Activated T-cell treated with anti-CD3 and anti-CD28 coated beads, Interleukin-2, amount 50 U/mL, for 48 hours (primary cell): ENCODE measurements at places on chromosomes 16 and 17.

GRCh38 chr16:6957681-6958080 is 375.0 kb upstream of the RBFOX1 start:
- DNase-seq: no peak

DNA sequence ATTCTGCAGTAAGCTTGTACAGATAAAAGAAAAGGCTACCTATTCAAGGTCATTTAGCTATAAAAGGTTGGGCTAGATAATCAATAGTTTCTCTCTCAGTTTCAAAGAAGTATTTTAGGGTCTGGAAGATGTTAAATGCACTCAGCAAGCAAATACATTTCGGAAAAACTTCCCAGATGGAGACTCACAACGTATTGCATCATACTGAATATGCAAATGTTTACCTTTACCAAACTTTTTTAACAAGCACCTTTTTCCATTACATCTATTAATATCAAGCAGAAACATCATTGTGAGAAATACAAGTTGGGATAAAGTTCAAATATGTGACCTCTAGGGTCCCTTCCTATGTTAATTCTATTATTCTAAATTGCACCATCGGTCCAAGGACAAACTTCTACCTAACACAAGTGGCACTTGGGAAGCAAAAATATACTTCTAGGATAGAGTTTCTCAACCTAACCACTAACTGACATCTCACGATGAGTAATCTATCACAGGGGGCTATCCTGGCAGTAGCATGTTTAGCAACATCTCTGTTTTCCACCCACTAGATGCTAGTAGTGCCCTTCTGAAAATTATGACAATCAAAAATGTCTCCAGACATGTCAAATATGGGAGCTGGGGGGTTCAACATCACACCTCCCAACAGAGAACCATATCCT is 14.5 kb downstream of the KANSL1 start:
- no peak for DNase-seq

DNA sequence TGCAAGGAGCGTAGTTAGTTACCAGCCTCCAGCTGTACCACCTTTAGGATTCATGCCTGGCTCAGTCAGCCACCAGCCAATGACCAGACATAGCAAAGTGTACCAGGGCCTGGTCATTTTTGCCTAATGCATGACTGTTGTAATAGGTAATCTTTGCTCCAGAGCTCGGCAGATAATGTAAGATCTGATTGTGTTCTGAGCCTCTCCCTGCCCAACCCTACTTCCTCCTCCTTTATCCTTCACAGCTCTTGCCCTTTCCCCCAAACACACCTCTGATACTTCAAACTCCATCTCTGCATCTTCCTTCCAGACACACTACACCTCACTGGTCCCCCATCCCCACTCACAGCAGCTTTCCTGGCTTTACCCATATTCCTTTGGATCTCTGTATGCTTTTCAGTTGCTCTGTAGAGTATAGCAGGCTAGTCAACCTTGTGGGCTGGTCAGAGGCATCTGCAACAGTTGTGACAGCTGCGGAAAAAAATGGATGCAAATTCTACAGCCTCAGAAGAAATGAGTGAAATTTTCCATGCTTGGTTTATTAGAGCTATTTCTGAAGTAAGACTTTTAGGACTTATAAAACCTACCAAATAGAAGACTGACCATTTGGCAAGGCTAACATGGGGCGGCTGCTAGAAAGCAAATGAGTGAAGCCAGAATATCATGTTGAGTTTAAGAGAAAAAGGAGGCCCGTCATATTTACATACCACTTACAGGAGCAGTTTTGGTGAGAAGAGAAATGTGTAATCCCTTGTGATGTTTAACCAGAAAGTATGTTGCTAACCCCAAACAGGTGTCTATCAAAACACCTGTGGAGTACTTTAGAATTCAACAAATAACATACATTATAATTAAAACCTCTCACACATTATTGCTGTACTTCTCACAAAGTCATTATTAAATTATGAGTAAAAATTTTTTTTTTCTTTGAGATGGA is 19.9 kb upstream of the C16orf87 start:
- DNase-seq: no peak

- no peak for DNase-seq
These were observed 1373.3 kb upstream of the GOT2 start for GRCh38 chr16:60107437-60107836.

DNA sequence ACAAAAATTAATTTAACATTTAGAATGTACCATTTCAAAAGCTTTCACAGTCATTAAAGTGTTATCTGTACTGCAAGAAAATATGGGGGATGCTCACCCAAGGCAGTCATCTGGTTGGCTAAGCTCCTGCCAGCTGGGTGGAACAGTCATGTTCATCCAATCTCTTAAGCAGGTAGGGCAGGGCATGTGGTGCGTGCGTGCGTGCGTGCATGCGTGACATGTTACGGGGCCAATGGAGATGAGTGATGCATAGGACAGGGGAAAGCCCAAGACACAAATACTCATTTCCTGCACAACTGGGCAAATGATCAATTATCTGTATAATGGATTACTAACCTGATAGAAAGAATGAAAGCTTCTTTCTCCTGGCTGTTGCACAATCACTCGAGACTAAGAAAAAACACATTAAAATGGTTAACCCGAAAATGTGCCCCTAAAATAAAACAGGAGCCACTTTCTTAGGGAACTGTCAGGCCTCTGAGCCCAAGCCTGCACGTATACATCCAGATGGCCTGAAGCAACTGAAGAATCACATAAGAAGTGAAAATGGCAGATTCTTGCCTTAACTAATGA is 104.4 kb downstream of the MYO1D start:
- DNase-seq: peak; percentile 20

DNA sequence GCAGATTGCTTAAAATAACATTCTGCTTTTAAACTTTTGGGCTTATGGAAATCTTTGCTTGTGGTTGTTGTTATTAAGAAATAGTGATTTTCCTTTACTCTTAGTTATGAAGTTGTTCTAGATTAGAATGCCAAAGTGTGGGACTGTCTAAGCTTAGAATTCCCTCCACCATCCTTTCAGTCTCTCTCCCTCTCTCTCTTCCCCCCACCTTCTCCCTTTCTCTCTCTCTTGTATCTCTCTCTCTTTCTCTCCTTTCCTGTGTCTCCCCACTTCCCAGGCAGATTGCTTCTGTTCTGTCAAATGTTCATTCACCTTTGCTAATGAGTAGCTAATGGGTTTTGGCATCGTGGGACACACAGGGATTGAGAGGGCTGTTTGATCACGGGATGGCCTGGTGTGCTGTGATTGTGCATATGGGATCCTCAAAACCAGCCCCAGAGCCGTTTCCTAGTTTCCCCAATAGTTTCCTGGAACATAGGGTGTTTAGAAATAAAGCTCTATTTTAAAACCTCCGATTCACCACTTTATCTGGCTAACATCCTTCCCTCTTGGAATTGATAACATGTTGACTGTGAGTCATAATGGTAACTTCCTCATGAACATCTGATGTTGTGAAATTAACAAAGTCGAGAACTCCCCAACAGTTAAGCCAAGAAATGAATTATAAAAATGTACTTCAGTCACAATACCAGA is 502.6 kb downstream of the TMEM114 start:
- DNase-seq: no peak

DNA sequence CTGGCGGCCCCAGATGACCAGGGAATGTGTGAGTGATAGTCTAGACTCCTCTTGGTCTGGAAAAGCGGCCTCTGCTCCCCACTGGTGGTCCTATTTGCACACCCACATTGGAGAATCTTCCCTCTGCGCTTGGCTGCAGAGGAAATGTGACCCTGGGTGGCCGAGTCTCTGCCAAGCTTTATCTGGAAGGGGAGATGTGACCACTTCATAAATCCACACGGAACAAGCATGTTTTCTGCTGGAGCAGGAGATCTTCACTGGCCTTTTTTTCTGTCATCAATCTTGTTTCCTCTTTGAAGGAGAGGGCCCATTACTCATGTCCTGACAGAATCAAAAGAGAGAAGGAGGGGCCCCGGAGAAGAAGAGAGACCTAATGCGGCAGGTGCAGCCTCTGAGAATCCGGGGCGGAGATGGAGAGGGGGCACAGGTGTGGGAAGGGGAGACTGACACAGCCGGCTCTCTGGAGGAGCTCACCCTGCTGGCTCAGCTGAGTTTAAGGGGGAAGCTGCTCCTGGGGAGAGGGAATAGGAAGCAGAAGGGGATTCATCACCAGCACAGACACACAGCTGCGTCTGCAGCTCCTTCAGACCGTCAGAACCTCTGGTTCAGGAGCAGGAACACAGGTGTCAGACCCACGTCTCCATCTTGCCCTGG is 116.3 kb downstream of the SOX9 start:
- no peak for DNase-seq

- no peak for DNase-seq
These were observed 347.3 kb downstream of the CPPED1 start for GRCh38 chr16:12456355-12456754.

DNA sequence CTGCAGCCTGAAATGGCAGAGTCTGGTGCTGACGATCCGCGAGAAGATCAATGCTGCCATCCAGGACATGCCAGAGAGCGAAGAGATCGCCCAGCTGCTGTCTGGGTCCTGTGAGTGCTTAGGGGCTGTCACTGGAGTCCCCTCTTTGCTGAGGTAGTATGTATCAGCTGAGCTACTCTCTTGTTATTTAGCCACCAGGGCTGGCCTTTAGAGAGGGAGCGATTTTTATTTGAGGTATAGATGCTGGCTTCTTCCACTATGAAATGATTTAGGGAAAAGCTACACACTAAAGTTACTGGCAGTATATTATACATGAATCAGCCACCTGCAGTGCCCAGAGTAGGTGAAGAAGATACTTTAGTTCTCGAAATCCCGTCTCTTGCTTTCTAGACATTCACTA is 2.6 kb downstream of the CDK5RAP3 start:
- DNase-seq: no peak

DNA sequence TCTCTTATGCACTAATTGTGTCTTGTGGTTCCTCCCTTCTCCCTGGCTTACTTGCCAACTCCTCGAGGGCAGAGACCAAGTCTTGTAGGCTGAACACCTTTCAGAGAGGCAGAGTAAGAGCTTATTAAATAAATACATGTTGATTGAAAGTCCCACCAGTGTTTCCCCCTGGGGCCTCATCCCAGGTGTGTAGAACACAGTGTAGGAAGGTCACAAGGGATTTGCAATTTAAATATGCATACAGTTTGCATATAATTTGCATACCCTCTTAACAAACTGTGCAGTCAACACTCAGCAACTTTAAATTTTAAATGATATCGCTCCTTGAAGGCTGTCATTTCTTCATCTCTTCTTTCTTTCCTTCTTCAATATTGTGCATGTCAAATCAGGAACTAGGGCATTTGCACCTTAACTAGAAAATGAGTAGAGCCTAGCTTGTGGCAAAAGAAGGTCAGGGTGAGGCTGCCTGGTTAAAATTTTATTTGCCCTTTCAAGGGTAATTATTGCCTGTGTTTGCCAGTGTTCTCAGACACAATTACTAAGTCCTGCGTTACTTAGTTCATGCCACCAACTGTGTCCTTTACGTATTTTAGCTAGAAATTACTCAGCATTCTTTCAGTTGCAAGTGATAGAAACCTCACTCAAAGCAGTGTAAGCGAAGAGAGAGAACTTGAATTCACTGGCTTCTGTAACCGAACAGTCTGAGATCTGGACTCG is 465.7 kb downstream of the HAPSTR1 start:
- no peak for DNase-seq

DNA sequence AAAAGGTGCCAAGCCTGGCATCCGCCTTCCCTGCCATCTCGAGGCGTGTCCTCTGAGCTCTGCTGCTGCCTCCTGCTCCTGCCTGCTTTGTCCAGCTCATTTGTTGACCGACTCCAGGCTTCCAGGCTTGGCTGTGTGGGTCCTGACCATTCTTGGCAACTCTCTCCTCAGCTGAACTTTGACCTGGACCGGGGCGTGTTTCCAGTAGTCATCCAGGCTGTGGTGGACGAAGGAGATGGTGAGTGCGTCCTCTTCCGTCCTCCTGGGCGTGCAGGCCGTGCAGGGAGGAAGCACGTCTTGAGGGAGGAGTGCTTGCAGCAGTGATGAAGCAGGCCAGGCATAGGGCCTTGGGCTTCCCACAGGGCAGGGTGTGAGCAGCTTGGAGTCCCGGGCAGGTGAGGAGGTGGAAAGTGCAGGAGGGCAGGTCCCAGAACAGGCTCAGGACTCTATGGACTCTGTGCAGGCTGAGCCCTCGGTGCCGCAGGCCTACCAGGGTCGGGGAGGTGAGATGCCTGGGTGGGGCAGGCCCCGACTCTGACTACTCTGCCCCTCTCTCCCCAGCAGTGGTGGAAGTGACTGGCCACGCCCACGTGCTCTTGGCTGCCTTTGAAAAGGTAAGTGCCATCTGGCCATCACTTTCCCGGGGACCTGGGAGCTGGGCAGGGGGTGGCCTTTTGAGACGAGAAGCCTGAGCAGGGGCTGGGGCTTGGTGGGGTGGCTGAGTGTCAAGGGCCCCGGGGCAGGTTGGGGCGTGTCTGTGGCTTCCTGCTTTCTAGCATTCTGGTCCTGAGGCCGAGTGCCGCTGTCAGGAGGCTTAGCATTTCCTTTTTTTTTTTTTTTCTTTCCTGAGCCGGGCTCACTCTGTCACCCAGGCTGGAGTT is 28.6 kb upstream of the NUDT16L1 start:
- DNase-seq: peak; percentile 75

DNA sequence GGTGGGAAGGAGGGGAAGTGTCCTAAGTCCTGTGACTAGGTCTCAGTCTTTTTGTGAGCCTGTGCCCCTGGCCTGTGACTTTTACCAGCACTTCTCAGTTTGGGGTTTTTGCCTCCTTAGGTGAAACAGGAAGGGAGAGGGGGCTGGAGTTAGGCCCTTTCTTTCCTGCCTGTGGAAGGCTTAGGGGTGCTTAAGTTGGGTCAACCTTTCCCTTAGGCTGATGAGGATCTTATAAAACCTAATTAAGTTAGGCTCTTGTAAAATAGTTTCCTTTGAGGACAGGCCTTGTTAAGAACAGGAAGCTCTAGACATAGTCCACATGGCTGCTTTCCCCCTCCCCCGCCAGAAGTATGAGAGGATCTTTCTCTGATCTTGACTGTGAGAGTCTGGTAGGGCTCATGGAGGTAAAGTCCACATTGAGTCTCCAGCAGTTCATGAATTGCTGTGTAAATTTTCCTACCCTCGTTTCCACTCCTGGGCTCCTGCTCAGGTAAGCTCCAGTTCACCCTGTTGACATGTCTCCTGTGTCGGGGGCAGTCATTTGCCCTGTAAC is 17.0 kb upstream of the DNASE1 start:
- DNase-seq: peak; percentile 53

DNA sequence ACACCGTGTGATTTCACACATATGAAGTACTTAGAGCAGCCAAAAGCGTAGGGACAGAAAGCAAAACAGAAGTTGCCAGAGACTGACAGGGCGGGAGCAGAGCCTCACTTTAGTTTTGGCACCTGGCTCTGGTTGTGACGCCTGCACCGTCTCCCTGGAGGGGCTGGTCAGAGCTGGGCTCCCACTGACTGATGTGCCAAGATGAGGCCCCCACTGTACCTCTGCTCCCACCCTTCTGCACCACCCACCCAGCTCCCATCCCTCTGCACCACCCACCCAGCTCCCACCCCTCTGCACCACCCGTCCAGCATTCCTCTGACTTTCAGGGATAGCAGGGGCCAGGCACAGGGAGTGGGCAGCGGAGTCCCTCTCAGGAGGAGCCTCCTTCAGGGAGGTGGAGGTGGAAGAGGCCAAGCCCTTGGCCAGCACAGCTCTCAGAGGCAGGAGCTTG is 3.2 kb upstream of the PRSS21 start:
- DNase-seq: no peak

DNA sequence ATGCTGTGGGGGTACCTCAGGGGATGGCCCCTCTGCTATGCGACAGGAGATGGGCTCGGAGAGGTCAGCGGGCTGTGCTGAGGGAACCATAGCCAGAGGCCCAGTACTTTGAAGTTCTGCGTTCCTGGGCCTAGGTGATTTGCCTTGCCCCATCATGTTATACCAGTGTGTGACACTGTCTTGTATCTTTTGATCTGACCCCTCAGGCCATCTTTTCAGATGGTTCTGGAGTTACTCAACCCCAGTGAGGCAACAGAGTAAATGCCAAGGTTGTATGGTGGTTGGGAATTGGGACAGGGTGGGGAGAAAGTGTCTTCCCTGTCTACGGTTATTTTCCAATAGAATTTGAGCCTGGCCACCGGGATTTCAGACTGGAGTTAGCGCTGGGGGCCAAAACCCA is 8.5 kb downstream of the MSI2 start:
- DNase-seq: no peak
